GM23338 (cell line): ENCODE measurements at places on chromosomes 5 and 9. TPM values are rescaled to one million over a fixed set of nuclear protein-coding genes. Genes with fewer than 3 reads are reported as not detected.
A peak's percentile ranks its signal among the peaks of the same experiment; 100 is the strongest.

- no peak for DNase-seq
- H3K4me3 ChIP-seq: no peak overlapping the region
- no peaks in the 10 kb centered on the region for H3K36me3 ChIP-seq
- no peak overlapping the region for H3K27ac ChIP-seq
- no peaks in the 10 kb centered on the region for H3K27me3 ChIP-seq
Observed at GRCh38 chr5:149405550-149406202, 26.6 kb upstream of the IL17B start.

- no peak overlapping the region for H3K27ac ChIP-seq
- no peaks in the 10 kb centered on the region for H3K36me3 ChIP-seq
- H3K4me3 ChIP-seq: no peak overlapping the region
Observed at GRCh38 chr5:20434786-20435185, 446.8 kb upstream of the CDH18 start.

GRCh38 chr5:176902911-176903664, 3.9 kb upstream of the HK3 start:
- no peaks in the 10 kb centered on the region for H3K27me3 ChIP-seq
- H3K36me3 ChIP-seq: peaks cover 43% of the 10 kb centered on the region
- DNase-seq: no peak
- no peak overlapping the region for H3K27ac ChIP-seq
- no peak overlapping the region for H3K4me3 ChIP-seq
- H3K4me1 ChIP-seq: 0 out of 2 replicates have a peak, but pooled peaks cover 3% of the 10 kb centered on the region

- no peak overlapping the region for H3K27ac ChIP-seq
- no peak overlapping the region for H3K4me3 ChIP-seq
- H3K36me3 ChIP-seq: no peaks in the 10 kb centered on the region
- H3K4me1 ChIP-seq: no peaks in the 10 kb centered on the region
- DNase-seq: no peak
Observed at GRCh38 chr9:84691634-84692033, 22.1 kb downstream of the NTRK2 start.

DNA sequence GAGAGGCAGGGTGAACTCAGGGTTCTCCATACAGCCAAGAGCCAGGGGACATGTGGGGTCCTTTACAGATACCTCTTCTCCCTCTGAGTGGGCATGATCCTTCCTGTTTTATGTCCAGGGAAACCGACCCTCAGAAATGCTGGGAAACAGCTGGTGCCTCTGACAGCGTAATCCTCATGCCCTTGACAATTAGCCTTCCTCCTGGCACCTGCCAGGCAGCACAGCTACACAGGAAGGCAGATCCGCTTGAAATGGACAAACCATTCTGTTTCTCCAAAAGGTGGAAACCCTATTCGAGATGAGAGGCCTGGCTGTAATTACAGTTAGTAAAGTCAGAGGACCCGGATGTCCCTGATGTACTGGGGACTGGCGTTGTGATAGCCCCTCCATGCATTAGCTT, 7.2 kb downstream of the ERGIC1 start:
- no peak for DNase-seq
- H3K4me1 ChIP-seq: no peaks in the 10 kb centered on the region
- H3K36me3 ChIP-seq: no peaks in the 10 kb centered on the region; the same call in 1 of the 2 replicates
- no peak overlapping the region for H3K27ac ChIP-seq
- H3K27me3 ChIP-seq: no peaks in the 10 kb centered on the region

- DNase-seq: no peak
- no peaks in the 10 kb centered on the region for H3K27me3 ChIP-seq
Observed at GRCh38 chr9:125258832-125259534, 2.6 kb upstream of the GAPVD1 start.

DNA sequence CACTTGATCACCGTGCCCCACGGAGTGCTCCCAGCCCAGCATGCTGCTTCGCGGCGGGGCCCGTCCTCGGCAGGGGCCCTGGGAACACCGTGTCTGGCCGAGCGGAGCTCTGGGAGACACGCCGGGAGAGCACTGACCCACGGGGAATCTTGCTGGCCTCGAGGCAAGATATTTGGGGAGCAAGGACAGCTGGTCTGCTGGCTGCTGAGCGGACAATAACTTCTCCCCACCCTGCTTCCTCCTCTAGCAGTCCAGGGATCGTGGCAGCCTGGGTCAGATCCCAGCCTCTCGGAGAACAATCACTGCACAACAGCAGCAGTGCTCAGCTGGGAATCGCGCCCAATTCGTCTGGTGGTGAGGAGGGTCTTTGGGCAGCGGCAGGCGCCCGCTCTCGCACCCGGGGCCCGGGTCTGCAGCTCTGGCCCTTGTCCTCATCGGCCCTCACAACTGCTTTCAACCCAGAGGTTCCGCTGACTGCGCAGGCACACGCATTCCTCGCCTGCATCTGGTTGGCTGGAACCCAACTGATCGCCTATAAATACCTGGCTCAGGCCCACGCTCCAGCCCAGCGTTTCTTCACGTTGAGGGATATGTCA, 43.4 kb downstream of the DBH start:
- no peak for DNase-seq
- no peaks in the 10 kb centered on the region for H3K36me3 ChIP-seq
- H3K4me1 ChIP-seq: no peaks in the 10 kb centered on the region
- H3K27ac ChIP-seq: no peak overlapping the region
- H3K4me3 ChIP-seq: no peak overlapping the region

DNA sequence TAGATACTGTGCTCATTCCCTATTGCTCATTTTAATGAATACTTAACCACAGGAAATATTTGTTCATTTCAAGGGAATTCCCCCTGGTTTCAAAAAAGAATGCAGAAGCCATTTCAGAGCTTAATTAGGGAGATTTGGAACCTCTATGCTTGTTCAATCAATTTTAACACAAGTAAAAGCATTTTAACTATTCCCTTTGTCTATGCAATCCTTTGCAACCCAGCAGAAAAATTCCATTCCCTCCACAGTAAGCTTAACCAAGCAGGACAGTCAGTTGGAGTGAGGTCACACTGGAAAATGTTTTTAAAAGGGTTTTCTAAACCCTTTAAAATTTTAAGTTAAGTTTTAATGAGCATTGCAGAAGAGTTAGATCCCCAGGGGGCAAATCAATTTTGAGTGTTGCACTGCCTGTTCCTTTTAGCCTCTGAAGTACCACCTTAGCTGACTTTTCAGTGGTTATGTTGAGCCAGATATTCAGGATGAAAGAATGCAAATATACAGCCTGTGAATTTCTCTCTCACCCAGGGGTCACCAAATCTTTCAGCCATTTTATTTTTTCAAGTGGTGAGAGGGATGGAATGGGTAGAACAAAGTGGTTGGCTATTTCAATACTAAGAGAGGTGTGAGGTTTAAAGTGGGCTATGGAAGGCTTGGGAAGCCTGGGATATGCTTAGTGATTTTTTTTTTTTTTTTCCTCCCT, 356.2 kb upstream of the NUDT12 start:
- H3K4me3 ChIP-seq: no peak overlapping the region
- H3K27me3 ChIP-seq: no peaks in the 10 kb centered on the region
- peaks cover 12% of the 10 kb centered on the region; the same call in 1 of the 2 replicates for H3K4me1 ChIP-seq
- peak; percentile 53 for DNase-seq
- no peaks in the 10 kb centered on the region for H3K36me3 ChIP-seq
- H3K27ac ChIP-seq: no peak overlapping the region

- H3K4me1 ChIP-seq: peaks cover 13% of the 10 kb centered on the region
- peak overlapping the region; percentile 41; the same call in 1 of the 2 replicates for H3K27ac ChIP-seq
- H3K36me3 ChIP-seq: no peaks in the 10 kb centered on the region
Observed at GRCh38 chr5:59562756-59563389, 330.7 kb downstream of the PDE4D start.

GRCh38 chr9:28779243-28779642, 1206.0 kb upstream of the C9orf72 start:
- no peak for DNase-seq
- peaks cover 3% of the 10 kb centered on the region; the same call in 1 of the 2 replicates for H3K4me1 ChIP-seq
- no peak overlapping the region for H3K27ac ChIP-seq

- peak overlapping the region; percentile 73 for H3K4me3 ChIP-seq
- H3K27ac ChIP-seq: no peak overlapping the region
- H3K27me3 ChIP-seq: peaks cover 80% of the 10 kb centered on the region
- H3K4me1 ChIP-seq: peaks cover 20% of the 10 kb centered on the region
- DNase-seq: peak; percentile 61
Observed at GRCh38 chr5:100902440-100903038, 543 bp downstream of the ST8SIA4 start.

DNA sequence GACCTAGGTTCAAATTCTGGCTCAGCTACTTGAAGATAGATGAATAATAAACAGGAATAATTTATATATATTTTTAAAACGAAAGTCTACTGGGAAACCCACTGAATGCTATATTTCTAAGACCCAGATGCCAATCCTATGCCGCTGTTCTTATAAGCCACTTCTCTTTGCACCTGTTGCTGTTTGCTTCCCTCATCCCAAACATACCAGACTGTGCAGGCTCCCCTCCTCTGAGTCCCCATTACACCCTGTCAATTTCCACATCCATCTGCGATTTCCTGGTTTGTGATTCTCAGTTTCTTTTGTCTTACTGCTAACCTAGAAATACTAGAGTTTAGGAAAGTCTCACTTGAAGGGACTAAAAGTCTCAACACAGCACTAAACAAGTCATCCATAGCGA, 92.8 kb upstream of the CAST start:
- H3K4me3 ChIP-seq: no peak overlapping the region
- no peaks in the 10 kb centered on the region for H3K36me3 ChIP-seq
- H3K27me3 ChIP-seq: no peaks in the 10 kb centered on the region
- peaks cover 5% of the 10 kb centered on the region; the same call in 1 of the 2 replicates for H3K4me1 ChIP-seq
- DNase-seq: no peak

The PCDHGA2 gene
- total RNA-seq: 0.82 and 1.0 TPM in 2 replicates

The CCL19 gene
- not detected in 2 replicates for total RNA-seq

The PALM2AKAP2 gene
- 7.9 and 8.3 TPM in 2 replicates for total RNA-seq

The GMCL2 gene
- 0.07 and 0.08 TPM in 2 replicates for total RNA-seq

The SLC31A1 gene
- total RNA-seq: 32.1 and 33.3 TPM in 2 replicates

The LCP2 gene
- 0.35 and 0.38 TPM in 2 replicates for total RNA-seq

The CD274 gene
- total RNA-seq: not detected in 2 replicates
